ENCODE measurements at places on chromosomes 4 and X.

GRCh38 chr4:53281438-53281837 lies 84.4 kb downstream of the SCFD2 start:
- DNase-seq = no peak

- DNase-seq = no peak
Observed at GRCh38 chrX:75596178-75596577, 73.3 kb upstream of the ZDHHC15 start.

DNA sequence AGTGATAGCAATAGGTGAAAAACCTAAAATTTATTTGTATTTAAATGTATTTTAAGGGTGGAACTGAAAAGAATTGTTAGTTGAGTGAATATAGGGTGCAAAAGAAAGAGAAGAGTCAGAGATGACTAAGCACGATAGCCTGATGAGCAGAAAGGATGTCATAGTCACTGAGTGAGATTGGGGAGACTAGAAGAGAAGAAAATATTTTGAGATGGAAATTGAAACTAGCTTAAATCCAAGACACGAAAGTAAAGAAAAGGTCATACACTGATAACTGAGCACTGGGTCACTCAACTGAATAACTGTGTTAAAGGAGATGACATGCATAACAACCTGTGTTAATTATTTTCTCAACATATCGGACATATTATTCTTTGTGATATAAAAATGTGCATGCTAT lies 55.5 kb downstream of the SPANXN4 start:
- no peak for DNase-seq

- DNase-seq = peak; percentile 90
Observed at GRCh38 chr4:107719922-107720722, at the start of gene PAPSS1. TSS of gene PAPSS1 (minus strand) at chr4:107720234. CDS start at chr4:107720179, 55 bp downstream.

GRCh38 chr4:184950117-184950830 lies 68.0 kb upstream of the HELT start:
- DNase-seq = no peak

GRCh38 chr4:156798438-156798837 lies 173.2 kb downstream of the PDGFC start:
- DNase-seq = no peak

- DNase-seq = no peak
Observed at GRCh38 chrX:153685751-153686696, 1.7 kb upstream of the SLC6A8 start.

DNA sequence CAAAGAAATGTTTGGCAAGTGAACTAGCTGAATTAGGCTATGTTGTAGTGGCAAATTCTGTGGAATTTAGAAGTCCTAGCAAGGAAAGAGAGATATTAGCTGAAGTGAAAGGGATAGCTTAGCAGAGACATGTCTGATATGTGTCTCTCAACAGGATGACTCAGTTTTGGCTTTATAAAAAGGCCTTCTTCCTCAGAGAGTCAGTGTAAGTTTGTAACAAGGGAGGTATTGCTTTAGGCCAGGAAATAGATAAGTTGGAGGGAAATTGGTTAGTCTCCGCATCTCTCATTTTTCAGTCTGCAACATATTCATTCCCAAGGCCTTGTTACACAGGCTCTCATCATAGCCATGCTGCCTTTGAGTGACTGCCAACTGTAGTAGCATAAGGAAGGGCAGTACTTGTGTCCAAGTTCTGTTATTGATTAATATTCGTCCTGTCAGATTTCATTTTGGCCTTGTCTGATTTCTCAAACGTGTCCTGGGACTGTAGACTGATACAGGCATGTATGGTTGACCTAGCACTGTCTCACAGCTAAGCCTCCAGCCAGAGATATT lies 4.0 kb downstream of the TMEM164 start:
- DNase-seq = no peak

DNA sequence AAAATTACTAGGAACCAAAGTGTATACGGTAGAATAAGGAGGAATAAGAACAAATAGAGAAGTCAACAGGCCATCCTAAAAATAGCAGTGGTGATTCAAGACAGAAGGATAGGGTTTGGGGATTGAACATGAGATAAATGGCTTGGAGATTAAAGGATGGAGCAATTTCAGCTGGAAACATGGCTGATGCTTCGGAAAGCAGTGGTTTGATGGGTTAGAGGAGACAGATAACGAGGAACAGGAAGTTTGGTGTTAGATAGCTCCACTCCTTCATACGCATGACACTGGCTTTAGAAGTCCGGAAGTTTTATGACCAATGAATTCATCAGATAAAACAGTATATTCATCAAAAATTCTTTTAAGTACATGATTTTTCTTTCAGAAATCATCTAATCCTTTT lies 70.8 kb upstream of the GALNTL6 start:
- no peak for DNase-seq

DNA sequence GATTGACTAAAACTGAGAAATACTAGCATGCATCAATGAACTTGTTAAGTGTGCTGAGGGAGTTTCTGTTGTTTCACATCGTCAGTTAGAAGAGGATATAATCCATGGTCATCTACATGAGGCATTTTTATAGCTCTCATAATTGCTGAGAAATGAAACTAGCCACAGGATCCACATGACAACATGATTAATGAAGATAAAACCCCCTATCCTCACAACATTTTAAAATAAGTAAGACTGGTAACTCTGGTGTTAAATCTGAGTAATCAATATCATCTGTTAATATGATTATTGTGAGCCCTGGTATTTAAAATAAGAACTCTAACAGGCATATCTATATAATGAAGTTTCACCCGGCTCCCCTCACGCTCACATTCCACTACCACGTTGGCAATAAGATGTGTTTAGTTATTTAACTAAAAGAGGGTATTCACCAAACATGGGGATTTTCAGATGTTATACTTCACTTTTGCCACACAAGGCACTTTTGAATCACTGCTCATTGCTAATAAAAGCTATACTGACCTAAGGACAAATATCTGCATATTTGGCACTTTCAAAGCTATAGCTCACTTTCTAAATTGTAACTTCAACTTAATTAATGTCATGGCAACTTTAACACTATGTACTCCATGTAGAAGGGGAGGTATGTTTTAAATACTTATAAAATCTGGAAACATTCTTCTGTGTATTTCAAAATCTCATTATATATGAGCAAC lies 6.7 kb downstream of the UNC5C start:
- no peak for DNase-seq

DNA sequence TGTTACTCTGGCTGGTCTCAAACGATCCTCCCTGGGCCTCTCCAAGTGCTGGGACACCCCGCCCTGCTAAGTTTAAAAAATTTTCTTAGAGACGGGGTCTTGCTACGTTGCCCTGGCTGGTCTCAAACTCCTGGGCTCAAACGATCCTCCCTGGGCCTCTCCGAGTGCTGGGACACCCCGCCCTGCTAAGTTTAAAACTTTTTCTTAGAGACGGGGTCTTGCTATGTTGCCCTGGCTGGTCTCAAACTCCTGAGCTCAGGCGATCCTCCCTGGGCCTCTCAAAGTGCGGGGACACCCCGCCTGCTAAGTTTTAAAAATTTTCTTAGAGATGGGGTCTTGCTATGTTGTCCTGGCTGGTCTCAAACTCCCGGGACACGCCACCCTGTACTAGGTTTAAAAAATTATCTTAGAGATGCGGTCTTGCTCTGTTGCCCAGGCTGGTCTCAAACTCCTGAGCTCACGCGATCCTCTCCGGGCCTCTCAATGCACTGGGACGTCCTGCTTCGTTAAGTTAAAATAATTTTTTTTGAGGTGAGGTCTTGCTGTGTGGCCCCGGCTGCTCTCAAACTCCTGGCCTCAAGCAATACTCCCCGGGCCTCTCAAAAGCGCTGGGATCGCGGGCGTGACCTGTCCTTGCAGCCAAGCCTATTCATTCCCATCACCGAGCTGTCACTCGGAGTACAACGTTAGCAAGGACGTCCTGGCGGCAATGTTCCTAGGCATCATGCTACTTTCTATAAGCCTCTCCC lies 1.1 kb downstream of the SLC25A6 start:
- DNase-seq = no peak

DNA sequence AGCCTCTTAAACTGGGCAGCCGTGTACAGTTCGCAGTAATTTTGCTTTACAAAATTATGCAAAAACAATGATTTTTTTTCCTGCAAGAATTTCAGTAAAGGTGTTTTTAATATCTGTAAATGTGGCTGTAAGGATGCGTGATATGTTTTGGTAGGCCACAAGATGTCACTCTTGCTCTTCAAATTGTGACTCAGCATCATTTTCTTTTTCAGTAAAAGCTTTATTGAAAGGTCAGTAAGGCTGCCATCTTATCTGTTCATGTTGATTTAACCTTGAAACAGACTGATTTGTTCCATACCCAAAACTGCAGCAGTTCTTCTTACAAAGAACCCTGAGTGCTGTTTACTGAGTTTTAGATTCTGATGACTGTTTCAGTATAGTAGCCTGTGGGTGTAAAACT lies 39.9 kb downstream of the TXLNG start:
- no peak for DNase-seq

Data from activated T-helper 1 cell treated with anti-CD3 and anti-CD28 coated beads, Interleukin-2, amount 50 U/mL, for 16 hours (primary cell).